Esophagus muscularis mucosa (tissue), 4 donors: ENCODE measurements at places on chromosomes 4 and X. TPM values are rescaled to one million over a fixed set of nuclear protein-coding genes. Genes with fewer than 3 reads are reported as not detected.

BEX1 gene
- 2.6 TPM for total RNA-seq

FANCB gene
- total RNA-seq: 1.3 TPM

CXCL9 gene
- 0.13 TPM for total RNA-seq

SLC16A2 gene
- total RNA-seq: 13.7 TPM

PDLIM3 gene
- 1,331 TPM for total RNA-seq

BTK gene
- total RNA-seq: 3.5 TPM

CCKAR gene
- total RNA-seq: 1.2 TPM

AGTR2 gene
- not detected for total RNA-seq

BTC gene
- total RNA-seq: 40.6 TPM

GPR173 gene
- total RNA-seq: 2.8 TPM

RAB39B gene
- not detected for total RNA-seq

- H3K36me3 ChIP-seq: no peaks in the 10 kb centered on the region
- no peak overlapping the region for H3K4me3 ChIP-seq
- no peaks in the 10 kb centered on the region for H3K4me1 ChIP-seq
- no peaks in the 10 kb centered on the region for H3K27me3 ChIP-seq
- no peak overlapping the region for H3K27ac ChIP-seq
Measured at GRCh38 chr4:100907465-100908454, 389.9 kb upstream of the EMCN start.

DNA sequence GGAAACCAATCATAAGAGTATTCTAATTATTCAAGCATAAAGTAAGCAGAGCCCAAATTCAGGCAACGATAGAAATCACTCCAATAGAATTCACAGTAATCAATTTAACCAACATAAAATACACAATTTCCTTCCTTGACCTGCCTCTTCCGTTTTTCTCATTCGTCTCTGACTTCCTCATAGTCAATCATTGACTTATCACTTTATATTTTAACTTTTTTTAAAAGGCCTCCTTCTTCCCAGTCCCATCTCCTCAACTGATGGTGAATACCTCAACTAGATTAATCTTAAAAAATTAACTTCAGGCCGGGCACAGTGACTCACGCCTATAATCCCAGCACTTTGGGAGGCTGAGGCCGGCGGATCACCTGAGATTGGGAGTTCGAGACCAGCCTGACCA, 13.3 kb downstream of the CNOT6L start:
- no peak overlapping the region for H3K4me3 ChIP-seq
- H3K27ac ChIP-seq: no peak overlapping the region
- H3K4me1 ChIP-seq: peaks cover 52% of the 10 kb centered on the region
- no peaks in the 10 kb centered on the region for H3K27me3 ChIP-seq
- DNase-seq: no peak

- H3K36me3 ChIP-seq: no peaks in the 10 kb centered on the region
- no peak for DNase-seq
- no peak overlapping the region for H3K4me3 ChIP-seq
- no peak overlapping the region for H3K27ac ChIP-seq
- H3K4me1 ChIP-seq: no peaks in the 10 kb centered on the region
Measured at GRCh38 chr4:121777625-121778024, 12.7 kb upstream of the SMIM43 start.

GRCh38 chrX:111133389-111133788, 37.4 kb downstream of the PAK3 start:
- no peaks in the 10 kb centered on the region for H3K4me1 ChIP-seq
- H3K27me3 ChIP-seq: no peaks in the 10 kb centered on the region
- H3K27ac ChIP-seq: no peak overlapping the region
- no peak overlapping the region for H3K4me3 ChIP-seq
- no peaks in the 10 kb centered on the region for H3K36me3 ChIP-seq

DNA sequence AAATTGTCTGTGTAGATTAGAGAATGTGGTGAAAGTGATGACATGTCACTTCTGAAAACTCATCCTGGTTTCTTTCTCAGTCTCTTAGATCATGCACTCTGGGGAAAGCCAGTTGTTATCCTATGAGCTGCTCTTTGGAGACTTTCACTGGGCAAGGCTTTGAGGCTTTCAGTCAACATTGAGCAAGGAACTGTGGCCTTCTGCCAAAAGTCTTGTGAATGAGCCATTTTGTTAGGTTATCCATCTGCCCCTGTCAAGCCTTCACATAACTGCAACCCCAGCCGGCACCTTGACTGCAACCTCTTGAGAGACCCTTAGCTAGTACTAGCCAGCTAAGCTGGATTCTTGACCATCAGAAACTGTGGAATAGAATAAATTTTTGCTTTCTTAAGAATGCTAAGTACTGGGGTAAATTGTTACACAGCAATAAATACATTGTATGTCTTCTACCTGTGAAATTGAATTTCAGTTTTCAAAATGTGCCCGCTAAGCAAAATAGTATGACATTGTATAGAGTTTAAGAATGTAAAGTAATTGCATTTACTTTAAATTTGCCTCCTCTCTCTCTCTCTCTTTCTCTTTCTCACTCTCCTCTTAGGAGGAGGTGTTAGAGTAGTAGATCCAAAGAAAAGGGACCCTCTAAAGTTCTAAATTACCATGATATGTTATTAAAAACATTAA, 1273.0 kb downstream of the RAPGEF2 start:
- no peak overlapping the region for H3K4me3 ChIP-seq
- no peaks in the 10 kb centered on the region for H3K4me1 ChIP-seq
- H3K36me3 ChIP-seq: no peaks in the 10 kb centered on the region

GRCh38 chr4:119498527-119498926, 130.1 kb downstream of the PDE5A start:
- H3K4me1 ChIP-seq: peaks cover 14% of the 10 kb centered on the region
- H3K27ac ChIP-seq: peak overlapping the region; percentile 65
- H3K4me3 ChIP-seq: no peak overlapping the region
- H3K36me3 ChIP-seq: peaks cover 68% of the 10 kb centered on the region
- no peaks in the 10 kb centered on the region for H3K27me3 ChIP-seq
- no peak for DNase-seq

- H3K36me3 ChIP-seq: no peaks in the 10 kb centered on the region
- H3K27me3 ChIP-seq: no peaks in the 10 kb centered on the region
- no peak for DNase-seq
- H3K4me1 ChIP-seq: no peaks in the 10 kb centered on the region
- H3K27ac ChIP-seq: no peak overlapping the region
- no peak overlapping the region for H3K4me3 ChIP-seq
Measured at GRCh38 chr4:187780070-187780469, 215.5 kb upstream of the ZFP42 start.

DNA sequence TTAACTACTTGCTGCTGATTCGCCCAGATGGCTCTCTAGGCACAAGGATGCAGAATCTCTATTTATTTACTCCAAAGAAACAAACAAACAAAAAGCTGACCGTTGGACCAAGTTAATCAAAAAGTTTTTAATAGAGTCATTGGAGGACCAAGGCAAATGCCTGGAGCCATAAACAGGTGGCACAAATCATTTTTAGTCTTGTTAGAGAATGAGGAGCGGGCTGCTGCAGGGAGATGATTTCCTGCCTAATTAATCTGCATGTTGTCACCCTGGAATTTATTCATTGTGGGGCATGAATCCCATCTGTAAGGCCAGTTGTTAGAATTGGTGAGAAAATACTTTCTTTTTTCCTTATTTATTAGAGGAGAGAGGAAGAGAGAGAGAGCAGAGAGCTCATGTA, 147.4 kb upstream of the GATB start:
- H3K27me3 ChIP-seq: no peaks in the 10 kb centered on the region
- no peaks in the 10 kb centered on the region for H3K36me3 ChIP-seq
- no peaks in the 10 kb centered on the region for H3K4me1 ChIP-seq

GRCh38 chrX:81662381-81662780, 460.5 kb downstream of the SH3BGRL start:
- no peaks in the 10 kb centered on the region for H3K36me3 ChIP-seq
- DNase-seq: no peak
- H3K27me3 ChIP-seq: no peaks in the 10 kb centered on the region
- H3K4me1 ChIP-seq: no peaks in the 10 kb centered on the region
- H3K27ac ChIP-seq: no peak overlapping the region

DNA sequence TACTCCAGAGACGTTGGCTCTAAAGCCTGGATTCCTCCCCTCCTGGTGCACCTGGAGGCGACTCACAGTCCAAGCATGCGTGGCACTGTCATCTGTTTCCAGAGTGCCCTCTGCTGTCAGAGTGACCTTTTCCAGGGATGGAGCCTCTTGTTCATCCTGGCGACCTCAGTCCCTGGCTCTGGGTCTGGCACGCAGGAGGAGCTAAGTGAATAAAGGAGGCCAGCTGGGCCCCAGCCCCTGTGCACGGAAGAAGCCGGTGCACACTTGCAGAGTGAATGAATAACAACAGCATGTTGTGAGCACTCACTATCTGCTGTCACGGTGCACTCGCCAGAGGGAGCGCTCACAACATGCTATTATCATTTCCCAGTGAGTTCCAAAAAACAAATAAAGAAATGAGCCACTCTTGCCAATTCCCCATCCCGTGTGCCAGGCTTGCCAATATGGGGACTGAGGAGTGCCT, 27.8 kb upstream of the PSAPL1 start:
- H3K36me3 ChIP-seq: no peaks in the 10 kb centered on the region
- H3K27me3 ChIP-seq: no peaks in the 10 kb centered on the region
- no peak for DNase-seq
- H3K4me3 ChIP-seq: no peak overlapping the region
- peaks cover 33% of the 10 kb centered on the region for H3K4me1 ChIP-seq

- H3K4me1 ChIP-seq: no peaks in the 10 kb centered on the region
- no peak overlapping the region for H3K27ac ChIP-seq
- no peaks in the 10 kb centered on the region for H3K36me3 ChIP-seq
Measured at GRCh38 chrX:107485013-107485412, 35.6 kb downstream of the FRMPD3 start.

- no peak for DNase-seq
- H3K27me3 ChIP-seq: no peaks in the 10 kb centered on the region
- no peak overlapping the region for H3K4me3 ChIP-seq
- H3K36me3 ChIP-seq: no peaks in the 10 kb centered on the region
Measured at GRCh38 chr4:101236097-101236496, 111.2 kb downstream of the PPP3CA start.

DNA sequence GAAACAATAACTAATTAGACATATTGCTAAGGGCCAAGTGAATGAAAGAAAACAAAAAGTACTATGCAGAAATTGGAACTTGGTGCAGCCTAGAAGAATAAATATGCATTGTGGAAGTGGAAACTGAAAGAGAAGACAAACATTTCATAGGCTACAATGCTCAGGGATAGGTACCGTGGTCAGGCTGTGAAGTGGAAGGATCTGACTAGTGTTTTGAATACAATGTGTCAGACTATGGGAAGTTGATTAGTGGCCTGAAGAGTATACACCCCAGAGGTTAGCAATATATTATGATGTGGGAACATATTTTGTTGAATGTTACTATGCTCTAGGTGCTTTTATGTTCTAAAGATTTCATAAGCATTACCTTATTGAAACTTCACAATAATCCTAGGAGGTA, 36.8 kb downstream of the GPRIN3 start:
- DNase-seq: no peak
- no peaks in the 10 kb centered on the region for H3K36me3 ChIP-seq
- H3K27ac ChIP-seq: no peak overlapping the region
- no peaks in the 10 kb centered on the region for H3K27me3 ChIP-seq
- H3K4me1 ChIP-seq: peaks cover 14% of the 10 kb centered on the region

GRCh38 chr4:142600952-142601351, 245.1 kb downstream of the INPP4B start:
- H3K27ac ChIP-seq: no peak overlapping the region
- no peaks in the 10 kb centered on the region for H3K36me3 ChIP-seq
- DNase-seq: no peak
- peaks cover 4% of the 10 kb centered on the region for H3K4me1 ChIP-seq
- no peak overlapping the region for H3K4me3 ChIP-seq

DNA sequence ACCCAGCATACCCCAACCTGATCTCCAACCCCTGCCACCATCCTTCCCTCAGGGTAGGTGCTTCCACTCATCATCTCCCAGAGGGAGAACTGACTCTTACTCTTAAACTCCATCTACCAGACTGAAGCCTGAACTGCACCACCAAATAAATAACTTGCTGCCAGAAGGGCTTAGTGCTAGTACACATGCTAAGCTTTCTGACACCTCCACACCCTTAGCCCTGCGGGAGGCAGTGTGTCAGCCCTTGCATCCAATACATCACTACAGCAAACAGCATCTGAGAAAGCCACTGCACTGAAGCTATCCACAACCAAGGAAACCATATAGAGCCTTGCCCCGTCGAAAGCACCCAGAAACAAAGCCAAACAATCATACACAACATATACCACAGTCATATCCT, 68.6 kb upstream of the MCF2 start:
- H3K27ac ChIP-seq: no peak overlapping the region
- H3K27me3 ChIP-seq: no peaks in the 10 kb centered on the region
- H3K36me3 ChIP-seq: peaks cover 4% of the 10 kb centered on the region
- no peak overlapping the region for H3K4me3 ChIP-seq

GRCh38 chr4:87311684-87312083, 11.0 kb downstream of the HSD17B13 start:
- H3K4me1 ChIP-seq: no peaks in the 10 kb centered on the region
- no peaks in the 10 kb centered on the region for H3K27me3 ChIP-seq

DNA sequence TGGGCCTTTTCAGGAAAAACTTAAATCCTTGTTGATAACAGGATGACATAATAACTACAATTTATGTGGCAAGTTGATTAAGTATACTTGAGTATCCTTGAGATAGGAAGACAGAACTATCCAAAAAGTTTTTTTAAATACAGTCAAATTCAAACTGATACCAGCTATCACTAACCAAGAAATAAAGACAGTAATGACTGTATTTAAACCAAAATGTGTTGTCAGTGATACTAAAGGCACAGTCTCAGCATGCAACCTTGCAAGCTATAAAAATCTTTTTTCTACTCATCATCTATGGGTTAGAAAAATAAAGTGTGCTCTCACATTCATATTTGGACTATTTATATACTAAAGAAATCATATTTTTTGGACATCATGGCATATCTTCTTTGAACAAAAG, 64.7 kb downstream of the PAPSS1 start:
- H3K27ac ChIP-seq: no peak overlapping the region
- H3K4me3 ChIP-seq: no peak overlapping the region
- DNase-seq: no peak
- no peaks in the 10 kb centered on the region for H3K27me3 ChIP-seq
- H3K4me1 ChIP-seq: no peaks in the 10 kb centered on the region

DNA sequence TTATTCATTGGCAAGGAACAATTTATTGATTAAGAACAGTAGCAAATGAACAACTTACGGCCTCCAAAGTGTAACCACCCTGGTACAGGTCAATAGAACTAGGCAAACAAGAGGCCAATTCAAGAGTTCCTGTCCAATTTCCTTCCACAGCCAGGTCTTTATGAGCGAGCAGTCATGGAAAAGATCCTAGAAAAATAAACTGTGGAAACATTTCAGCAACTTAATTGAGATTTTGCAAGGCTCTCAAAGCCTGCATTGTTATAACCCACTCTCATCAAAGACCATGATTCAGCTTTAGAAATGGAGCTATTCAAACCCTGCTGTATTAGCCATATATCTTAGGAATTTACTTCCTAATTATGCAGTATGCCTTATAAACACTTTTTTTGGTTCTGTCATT, 43.6 kb downstream of the UNC5C start:
- no peaks in the 10 kb centered on the region for H3K4me1 ChIP-seq
- DNase-seq: no peak
- H3K27me3 ChIP-seq: no peaks in the 10 kb centered on the region
- no peaks in the 10 kb centered on the region for H3K36me3 ChIP-seq

DNA sequence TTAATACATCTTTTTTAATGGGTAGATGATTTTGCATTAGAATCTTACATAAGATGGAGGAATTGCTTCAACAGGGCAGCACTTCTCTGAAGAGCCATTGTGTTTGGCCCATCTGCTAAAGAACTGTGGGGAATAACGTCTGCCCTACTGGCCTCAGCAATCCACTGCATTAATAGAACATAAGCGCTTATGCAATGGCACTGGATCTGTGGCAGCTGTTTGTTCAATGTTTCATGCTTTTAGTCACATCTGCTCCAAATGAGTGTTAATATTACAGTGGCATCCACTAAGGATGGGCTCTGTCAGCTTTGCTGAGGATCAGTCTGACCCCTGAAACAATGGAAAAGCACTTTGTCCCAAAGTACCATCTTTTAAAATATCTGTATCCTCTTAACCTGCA, 279.0 kb upstream of the GK2 start:
- DNase-seq: no peak
- peaks cover 8% of the 10 kb centered on the region for H3K4me1 ChIP-seq
- no peaks in the 10 kb centered on the region for H3K36me3 ChIP-seq
- no peak overlapping the region for H3K4me3 ChIP-seq
- H3K27me3 ChIP-seq: no peaks in the 10 kb centered on the region
